ENCODE measurements at places on chromosomes 5 and 9.

- DNase-seq, result peak; percentile 1
Measured at GRCh38 chr5:130871346-130872086, 293.5 kb downstream of the HINT1 start.

GRCh38 chr9:70421272-70422180, 7.1 kb upstream of the KLF9 start:
- DNase-seq, result peak; percentile 60

DNA sequence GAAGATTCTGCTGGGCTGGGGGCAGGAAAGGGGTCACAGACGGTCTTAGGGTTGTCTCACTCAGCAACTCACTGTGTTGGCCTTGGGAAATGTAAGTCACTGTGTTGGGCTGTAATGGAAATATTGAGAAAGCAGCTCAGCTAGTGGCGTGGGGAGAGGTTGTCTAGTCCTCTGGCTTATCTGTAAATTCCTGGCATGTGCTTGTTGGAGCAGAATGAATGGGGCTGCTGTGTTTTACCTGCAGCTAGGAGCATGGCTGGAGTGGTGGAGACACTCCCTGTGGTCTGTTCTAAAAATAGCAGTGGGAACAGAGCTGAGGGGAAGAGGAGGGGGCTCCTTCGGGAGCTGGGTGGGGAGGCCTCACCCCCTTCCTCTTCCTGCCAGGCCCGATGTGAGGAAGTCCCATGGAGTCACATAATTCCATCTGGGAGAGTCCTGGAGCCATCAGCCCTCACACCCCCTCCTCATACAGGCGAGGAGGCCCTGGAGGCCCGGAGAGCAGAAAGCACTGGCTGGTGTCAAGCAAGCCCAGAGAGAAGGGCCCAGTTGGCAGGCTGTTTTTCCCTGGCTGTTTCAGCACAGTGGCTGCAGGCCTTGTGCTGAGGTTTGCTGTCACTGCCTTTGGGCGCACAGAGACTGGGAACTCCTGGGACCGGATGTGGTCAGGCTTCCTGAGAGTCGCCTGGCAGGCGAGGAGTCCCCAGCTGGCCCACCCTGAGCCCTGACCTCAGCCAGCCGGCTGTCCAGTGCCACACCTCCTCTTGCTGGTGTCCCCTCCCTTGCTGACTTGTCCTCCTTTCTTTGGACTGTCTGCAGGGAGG, 84.9 kb downstream of the RGS3 start:
- DNase-seq, result peak; percentile 86

DNA sequence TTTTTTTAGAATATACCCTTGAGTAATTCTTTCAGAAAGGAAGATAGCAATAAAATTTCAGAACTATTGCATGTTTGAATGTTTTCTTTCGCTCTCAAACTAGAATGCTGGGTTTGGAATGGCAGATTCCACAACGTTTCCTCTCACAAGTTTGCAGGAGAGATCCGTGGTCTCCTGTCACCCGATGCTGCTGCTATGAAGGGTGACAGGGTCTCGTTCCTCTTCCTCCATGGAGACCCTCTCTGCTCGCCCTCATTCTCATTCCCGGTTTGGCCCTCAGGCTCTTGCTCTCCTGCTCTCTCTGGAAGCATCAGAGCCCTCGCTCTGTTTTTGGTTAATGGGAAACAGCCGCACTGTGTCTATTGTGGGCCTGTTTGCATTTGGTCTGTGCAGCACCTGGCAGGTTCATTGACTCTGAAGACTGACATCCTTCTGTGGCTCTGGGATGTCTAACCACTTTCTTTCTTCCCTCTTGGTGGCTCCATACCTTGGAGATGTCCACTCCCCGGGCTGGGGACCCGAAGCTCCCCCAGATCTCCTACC, 12.6 kb upstream of the FAM163B start:
- no peak for DNase-seq

DNA sequence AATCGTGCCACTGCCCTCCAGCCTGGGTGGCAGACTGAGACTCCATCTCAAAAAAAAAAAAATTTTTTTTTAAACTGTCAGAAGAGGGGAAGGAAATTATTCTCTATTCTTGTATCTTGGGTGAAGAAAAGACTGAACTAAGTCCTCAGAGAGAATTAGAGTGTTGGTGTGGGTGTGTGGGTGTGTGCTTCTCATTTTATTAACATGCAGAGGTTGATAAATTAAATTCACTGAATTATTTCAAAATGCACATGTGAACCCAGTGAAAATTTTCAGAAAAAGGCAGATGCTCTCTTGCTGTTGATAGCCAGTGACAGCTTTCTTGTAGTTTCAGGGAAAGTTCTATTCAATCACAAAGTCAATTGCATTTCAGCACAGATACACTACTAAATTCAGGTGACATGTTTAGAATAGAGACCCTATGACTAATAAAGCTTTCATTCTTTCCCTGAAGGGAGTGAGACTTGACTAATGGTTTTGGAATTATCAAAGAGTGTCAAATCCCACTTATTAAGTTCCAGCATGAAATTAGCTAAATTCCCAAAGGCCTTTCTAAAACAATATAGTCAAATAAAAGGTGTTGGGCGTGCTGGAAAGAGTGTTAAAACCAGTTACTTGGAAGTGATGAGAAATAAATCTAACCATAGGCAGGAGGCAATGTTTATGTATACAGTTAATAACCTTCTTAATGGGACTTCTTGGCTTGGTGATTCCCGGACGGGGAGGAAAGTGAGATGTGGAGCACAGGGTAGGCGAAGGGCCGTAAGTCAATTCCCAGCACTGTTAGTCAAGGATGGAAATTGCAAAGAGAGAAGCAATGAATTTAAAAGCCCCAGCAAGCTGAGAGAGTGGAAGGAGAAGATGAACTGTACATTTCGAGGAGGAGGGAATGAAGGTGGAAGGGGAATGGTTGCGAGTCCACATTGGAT, 103.2 kb upstream of the SPATA31D4 start:
- DNase-seq, result peak; percentile 39

All from astrocyte (in vitro differentiated cells and primary cell).